Esophagus squamous epithelium (tissue), 5 donors: ENCODE measurements at places on chromosomes 1 and 21.

DNA sequence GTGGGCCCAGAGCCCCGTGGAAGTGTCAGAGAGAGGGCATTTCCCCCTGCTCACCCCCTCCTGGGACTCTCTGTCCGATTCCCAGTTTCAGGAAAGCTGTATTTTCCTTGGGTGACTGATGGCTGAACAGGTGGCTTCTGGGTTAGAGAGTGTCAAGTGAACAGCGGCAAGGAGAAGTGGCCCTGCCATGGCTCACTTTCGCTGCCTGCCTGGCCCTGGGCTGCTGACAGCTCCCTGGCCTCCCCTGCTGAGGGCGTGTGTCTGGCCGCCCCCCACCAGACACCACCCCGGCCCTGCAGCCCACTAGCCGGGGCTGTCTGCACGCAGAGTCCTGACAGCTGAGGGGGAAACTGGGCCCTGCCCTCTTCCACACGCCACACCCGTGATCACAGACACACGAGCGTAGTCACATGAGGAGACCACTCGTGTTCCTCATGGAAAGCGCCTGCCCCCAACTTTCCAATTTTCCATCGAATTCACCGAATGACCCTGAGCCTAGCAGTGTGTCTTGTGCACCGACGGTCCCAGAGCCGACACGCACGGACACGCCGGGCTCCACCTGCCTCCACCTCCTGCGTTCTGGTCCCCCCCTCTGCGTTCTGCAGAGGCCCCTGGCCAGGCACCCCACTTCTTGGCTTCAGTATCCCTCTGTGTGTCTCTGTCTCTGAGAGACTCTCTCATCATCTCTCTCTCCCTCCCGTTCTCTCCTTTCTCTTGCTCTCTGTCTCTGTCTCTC lies 60.6 kb upstream of the CASZ1 start:
- no peaks in the 10 kb centered on the region for H3K27me3 ChIP-seq
- no peak overlapping the region for H3K27ac ChIP-seq
- no peak for DNase-seq
- H3K36me3 ChIP-seq = no peaks in the 10 kb centered on the region

- no peak for DNase-seq
- no peaks in the 10 kb centered on the region for H3K36me3 ChIP-seq
Observed at GRCh38 chr1:81314513-81315233, 486.1 kb upstream of the ADGRL2 start.

DNA sequence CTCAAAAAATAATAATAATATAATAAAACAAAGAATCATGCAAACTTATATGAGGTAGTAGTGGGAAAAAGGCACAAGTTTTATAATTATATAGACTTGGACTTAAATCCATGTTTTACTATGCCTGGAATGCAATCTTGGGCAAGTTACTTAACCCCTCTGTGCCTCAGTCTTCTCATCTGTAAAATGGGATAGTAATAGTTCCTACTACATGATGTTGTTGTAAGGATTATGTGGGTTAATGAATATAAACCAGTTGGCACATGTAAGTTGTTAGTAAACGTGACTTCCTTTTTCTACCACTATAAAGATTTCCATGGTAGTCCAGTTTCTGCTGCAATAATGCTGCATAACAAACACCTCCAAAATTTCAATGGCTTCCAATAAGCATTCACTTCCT lies 10.8 kb upstream of the KIF14 start:
- no peak overlapping the region for H3K27ac ChIP-seq
- DNase-seq = no peak
- no peaks in the 10 kb centered on the region for H3K27me3 ChIP-seq
- no peaks in the 10 kb centered on the region for H3K4me1 ChIP-seq
- H3K4me3 ChIP-seq = no peak overlapping the region

DNA sequence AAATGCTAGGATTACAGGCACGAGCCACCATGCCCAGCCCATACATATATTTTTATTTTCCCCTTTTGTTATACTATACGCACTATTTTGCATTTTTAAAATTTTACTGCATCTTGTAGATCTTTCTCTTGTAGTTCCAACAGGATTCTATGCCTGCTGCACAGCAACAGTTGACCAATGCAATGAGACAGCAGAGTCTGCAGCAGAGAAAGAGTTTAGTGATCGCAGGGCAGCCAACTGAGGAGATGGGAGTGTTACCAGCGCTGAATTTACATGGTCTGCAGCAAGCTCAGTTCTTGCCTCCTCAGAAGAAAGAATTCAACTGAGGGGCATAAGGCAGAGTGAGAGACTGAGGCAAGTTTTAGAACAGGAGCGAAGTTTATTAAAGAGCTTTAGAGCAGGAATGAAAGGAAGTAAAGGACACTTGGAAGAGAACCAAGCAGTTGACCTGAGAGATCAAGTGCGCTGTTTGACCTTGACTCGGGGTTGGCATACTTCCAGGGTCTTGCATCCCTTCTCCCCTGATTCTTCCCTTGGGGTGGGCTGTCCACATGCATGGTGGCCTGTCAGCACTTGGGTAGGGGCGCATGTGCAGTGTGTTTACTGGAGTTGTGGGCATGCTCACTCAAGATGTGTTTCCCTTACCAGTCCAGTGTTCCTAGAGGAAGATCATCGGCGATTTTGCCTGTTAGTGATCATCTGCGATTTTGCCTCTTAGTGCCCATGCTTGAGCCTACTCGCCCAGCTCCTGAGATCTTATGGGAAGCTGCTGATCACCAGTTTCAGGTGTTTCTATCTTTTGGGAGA lies 4.1 kb upstream of the MTOR start:
- no peaks in the 10 kb centered on the region for H3K36me3 ChIP-seq
- no peak overlapping the region for H3K27ac ChIP-seq
- H3K4me1 ChIP-seq = peaks cover 12% of the 10 kb centered on the region
- H3K4me3 ChIP-seq = no peak overlapping the region
- DNase-seq = no peak
- H3K27me3 ChIP-seq = no peaks in the 10 kb centered on the region

DNA sequence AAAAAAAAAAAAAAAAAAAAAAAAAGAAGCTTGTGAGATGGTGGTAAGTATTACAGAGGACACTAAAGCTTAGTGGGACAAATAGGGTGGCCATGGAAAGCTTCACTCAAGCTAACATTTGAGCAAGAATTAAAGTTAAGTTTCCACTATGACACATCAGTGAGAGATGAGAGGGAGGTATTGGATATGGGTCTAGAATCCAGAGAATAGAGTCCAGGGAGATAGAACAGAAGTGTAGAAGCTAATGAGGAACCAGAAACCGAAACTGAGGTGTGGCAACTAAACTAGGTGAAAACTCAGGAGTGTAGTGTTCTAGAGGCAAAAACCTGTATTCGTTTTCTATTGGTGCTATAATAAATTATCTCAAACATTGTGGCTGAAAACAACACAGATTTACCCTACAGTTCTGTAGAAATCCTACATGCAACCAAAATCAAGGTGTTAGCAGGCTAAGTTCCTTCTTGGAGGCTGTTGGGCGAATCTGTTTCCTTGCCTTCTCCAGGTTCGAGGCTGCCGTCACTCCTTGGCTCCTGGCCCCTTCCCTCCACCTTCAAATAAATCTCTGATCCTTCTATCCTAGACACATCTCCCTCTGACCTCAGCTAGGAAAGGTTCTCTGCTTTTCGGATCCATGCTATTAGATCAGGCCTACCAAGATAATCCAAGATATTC lies 36.2 kb downstream of the PTP4A2 start:
- DNase-seq = no peak
- no peak overlapping the region for H3K4me3 ChIP-seq
- H3K36me3 ChIP-seq = peaks cover under 1% of the 10 kb centered on the region
- no peak overlapping the region for H3K27ac ChIP-seq
- H3K4me1 ChIP-seq = peaks cover 15% of the 10 kb centered on the region

DNA sequence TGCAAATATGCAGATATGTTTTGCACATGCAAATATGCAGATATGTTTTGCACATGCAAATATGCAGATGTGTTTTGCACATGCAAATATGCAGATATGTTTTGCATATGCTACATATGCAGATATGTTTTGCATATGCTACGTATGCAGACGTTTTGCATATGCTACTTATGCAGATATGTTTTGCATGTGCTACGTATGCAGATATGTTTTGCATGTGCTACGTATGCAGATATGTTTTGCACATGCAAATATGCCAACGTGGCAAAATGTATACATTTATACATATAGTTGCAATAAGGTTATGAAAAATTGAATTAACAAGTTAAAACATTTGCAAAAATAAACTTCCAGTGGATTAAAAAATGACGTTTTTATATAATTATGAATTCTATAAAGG lies 30.8 kb upstream of the TP53BP2 start:
- no peak overlapping the region for H3K27ac ChIP-seq
- H3K27me3 ChIP-seq = no peaks in the 10 kb centered on the region
- H3K4me3 ChIP-seq = no peak overlapping the region
- DNase-seq = no peak
- no peaks in the 10 kb centered on the region for H3K4me1 ChIP-seq
- no peaks in the 10 kb centered on the region for H3K36me3 ChIP-seq

GRCh38 chr21:45001134-45002095 lies 61.6 kb downstream of the SLX9 start:
- no peaks in the 10 kb centered on the region for H3K27me3 ChIP-seq
- H3K36me3 ChIP-seq = no peaks in the 10 kb centered on the region
- peak overlapping the region; percentile 15 for H3K27ac ChIP-seq
- no peak overlapping the region for H3K4me3 ChIP-seq
- no peak for DNase-seq

DNA sequence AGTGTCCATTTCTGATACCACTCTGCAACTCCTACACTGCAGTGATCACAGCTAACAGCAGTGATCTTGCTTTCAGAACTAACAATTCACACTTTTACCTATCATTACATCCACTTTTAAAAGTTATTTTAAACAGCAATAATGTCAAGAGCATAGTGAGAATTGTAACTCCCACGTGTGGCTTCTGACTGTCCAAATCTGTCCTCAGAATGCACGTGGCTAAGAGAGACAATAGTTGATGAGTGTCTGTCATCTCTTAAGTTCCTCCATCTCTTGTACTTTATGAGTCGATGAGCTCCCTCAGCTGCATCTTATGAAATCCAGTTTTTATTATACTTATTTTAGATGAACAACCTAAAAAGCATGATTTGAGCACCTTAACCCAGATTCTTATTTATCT lies 16.5 kb upstream of the CFHR5 start:
- no peak overlapping the region for H3K27ac ChIP-seq
- no peaks in the 10 kb centered on the region for H3K4me1 ChIP-seq
- H3K27me3 ChIP-seq = no peaks in the 10 kb centered on the region
- no peak for DNase-seq
- H3K4me3 ChIP-seq = no peak overlapping the region

DNA sequence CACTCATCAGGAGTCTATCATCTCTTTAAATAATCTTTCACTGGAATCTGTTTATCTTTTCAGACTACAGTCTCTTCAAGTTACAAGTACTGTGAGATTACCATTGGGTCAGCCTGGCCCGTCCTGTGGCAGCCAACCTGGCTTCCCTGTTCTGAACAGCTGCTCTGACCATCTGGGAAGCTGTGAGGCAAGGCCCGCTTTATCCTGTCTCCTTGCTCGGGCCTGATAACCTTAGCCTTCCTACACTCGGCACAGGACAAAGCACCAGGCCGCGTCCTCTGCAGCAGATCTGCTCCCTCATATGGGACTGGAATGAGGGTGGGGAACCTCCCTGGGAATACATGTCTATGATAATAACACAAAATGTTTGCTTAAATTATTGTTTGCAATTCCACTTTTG lies 113.3 kb downstream of the PTPN14 start:
- no peaks in the 10 kb centered on the region for H3K36me3 ChIP-seq
- no peak for DNase-seq
- no peaks in the 10 kb centered on the region for H3K27me3 ChIP-seq
- H3K27ac ChIP-seq = no peak overlapping the region
- H3K4me3 ChIP-seq = no peak overlapping the region

- no peaks in the 10 kb centered on the region for H3K27me3 ChIP-seq
- H3K4me3 ChIP-seq = no peak overlapping the region
- DNase-seq = no peak
- peaks cover 32% of the 10 kb centered on the region for H3K4me1 ChIP-seq
- no peak overlapping the region for H3K27ac ChIP-seq
- no peaks in the 10 kb centered on the region for H3K36me3 ChIP-seq
Observed at GRCh38 chr1:167755654-167756053, 33.9 kb downstream of the MPZL1 start.

GRCh38 chr1:230114237-230114651 lies 47.2 kb downstream of the GALNT2 start:
- no peaks in the 10 kb centered on the region for H3K36me3 ChIP-seq
- peaks cover 53% of the 10 kb centered on the region for H3K4me1 ChIP-seq
- DNase-seq = no peak
- H3K4me3 ChIP-seq = no peak overlapping the region
- no peaks in the 10 kb centered on the region for H3K27me3 ChIP-seq

GRCh38 chr1:23793861-23794731 lies 3.2 kb downstream of the LYPLA2 start:
- H3K4me3 ChIP-seq = no peak overlapping the region
- H3K27me3 ChIP-seq = no peaks in the 10 kb centered on the region
- DNase-seq = no peak
- peaks cover 66% of the 10 kb centered on the region for H3K36me3 ChIP-seq

DNA sequence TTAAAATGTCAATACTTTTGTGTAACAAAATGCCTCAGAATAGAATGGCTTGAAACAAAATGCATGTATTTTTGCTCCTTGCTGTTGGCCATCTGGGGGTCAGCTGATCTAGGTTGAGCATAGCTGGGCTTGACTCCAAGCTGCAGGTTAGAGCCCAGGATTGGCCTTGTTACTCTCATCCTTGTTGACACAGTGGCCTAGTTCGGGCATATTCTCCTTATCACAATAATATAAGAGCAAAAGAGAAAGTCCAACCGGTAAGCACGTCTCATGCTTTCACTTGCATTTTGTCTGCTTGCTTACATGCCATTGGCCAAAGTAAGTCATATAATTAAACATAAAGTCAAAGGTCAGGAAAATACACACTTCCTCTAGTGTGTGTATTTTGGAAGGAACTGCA lies 456.2 kb downstream of the KCNT2 start:
- no peak for DNase-seq
- no peak overlapping the region for H3K27ac ChIP-seq
- no peaks in the 10 kb centered on the region for H3K4me1 ChIP-seq
- no peak overlapping the region for H3K4me3 ChIP-seq
- H3K27me3 ChIP-seq = no peaks in the 10 kb centered on the region
